AG09319 (cell line): ENCODE measurements at places on chromosomes 3 and 15.

- no peak for DNase-seq
Observed at GRCh38 chr3:100030346-100030745, 84.0 kb downstream of the FILIP1L start.

GRCh38 chr15:88872106-88872505 lies 23.2 kb downstream of the HAPLN3 start:
- no peak for DNase-seq

DNA sequence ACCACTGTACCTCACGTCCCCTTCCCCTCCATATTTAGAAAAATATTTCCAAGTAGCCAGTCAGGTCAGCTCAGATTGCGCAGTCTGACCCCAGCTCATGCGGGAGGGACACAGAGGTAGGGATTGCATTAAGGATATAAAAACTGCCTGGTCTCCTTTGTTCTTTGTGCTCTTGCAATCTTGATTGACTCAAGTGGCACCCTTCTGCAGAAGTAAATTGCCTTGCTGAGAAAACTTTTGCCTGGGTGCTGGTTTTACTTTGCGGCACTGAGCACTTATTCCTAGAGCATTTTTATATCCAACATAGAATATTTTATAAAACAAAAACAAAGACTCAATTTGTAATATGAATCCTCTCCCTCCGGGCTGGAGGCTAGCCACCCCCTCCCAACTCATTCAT lies 54.8 kb downstream of the BTD start:
- DNase-seq: no peak

- DNase-seq: no peak
Observed at GRCh38 chr15:29470794-29471193, 201.2 kb upstream of the NSMCE3 start.

DNA sequence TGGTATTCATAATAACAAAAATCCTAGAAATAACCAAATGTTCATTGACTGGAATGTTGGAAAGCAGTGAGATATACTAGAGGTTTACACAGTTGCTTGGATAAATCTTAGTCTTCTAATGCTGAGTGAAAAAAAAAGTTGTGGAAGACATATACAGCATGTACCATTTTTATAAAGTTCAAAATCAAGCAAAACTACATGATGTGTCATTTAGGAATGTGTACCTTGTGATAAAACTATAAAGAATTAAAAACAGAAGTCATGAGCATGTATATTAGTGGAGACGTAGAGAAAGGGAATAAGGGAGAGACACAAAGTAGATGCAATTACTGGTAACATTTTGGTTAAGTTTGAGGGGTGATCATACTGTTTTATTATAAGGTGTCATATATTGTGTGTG lies 45.2 kb downstream of the FBXL2 start:
- DNase-seq: no peak

DNA sequence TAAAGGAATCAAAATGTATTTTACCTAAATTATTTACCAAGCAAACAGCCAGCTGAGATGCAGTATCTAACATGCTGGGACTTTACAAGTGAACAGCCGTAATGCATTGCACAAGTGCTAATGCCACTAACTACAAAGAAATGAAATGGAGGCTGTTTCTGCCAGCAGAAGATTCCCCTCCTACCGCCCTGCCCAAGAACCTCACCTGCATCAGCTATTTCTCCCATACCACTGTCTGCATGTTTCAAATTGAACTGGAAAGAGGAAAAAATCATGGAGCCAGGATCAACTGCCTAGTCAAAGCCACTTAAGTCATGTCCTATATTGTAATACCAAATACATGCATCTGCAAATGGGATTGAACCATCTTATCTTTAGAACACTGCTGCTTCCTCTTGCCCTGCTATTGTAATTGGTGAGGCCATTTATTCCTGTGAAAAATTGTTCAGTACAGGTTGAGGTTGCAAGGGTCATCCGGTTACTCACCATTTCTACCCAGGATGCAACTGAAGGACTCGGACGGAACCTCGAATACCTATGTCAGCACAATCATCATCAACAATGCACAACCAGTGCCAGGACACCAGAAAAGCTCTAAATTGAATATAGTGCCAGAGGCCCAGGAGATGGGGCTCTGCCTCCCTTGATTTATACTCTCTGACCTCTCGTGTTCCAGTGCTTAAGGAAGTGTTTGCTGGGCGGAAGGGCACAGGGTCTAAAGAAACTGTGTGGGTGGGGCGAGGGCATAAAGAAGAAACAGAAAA lies 27.5 kb downstream of the ANXA2 start:
- DNase-seq: no peak

DNA sequence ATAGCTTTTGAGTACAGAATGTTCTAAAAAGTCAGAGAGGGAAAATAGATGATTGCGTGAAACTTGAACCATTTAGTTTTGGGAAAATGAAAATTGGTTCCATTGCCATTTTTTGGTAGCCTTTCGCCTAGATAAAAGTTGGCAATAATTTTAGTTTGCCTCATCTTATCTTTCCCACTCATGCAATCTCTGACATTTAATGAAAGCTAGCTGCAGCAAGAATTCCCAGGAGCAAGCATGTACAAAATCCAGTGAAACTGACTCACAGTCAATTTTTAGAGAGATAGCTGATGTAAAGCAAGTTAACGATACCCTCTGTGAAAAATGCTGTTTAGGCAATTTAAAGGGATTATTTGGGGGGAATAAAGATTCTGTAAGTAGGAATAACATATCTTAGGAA lies 797.4 kb downstream of the GRM7 start:
- DNase-seq: no peak

- no peak for DNase-seq
Observed at GRCh38 chr3:157354722-157355121, 81.9 kb upstream of the PTX3 start.

GRCh38 chr15:50289749-50290148 lies 24.2 kb upstream of the HDC start:
- DNase-seq: no peak

DNA sequence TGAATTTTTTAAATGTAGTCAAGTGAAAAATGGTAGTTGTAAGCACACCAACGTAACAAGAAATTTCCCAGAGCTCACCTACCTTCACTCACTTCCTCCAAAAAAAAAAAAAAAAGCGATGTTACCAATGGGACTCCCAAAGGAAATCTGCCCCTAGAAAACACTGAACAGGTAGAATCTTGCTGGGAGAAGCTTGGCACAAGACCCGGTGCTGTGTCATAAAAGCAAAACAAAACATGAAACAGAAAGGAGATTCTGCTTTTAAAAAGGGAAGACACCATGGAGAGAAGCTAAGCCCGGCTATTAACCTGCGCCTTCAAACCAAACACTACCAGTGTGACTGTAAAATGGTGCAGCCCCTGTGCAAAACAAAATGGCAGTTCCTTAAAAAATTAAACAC lies 40.5 kb downstream of the PGPEP1L start:
- DNase-seq: no peak

- no peak for DNase-seq
Observed at GRCh38 chr15:63901912-63902670, 68.3 kb upstream of the HERC1 start.

GRCh38 chr15:100941536-100941935 lies 22.4 kb downstream of the LRRK1 start:
- DNase-seq: no peak

- DNase-seq: no peak
Observed at GRCh38 chr15:51751697-51752683, 593 bp downstream of the TMOD2 start.
